CD4-positive, alpha-beta T cell treated with Interferon gamma for 1 hour (primary cell): ENCODE measurements at places on chromosomes 5 and 9.

GRCh38 chr9:133538176-133538575 lies 3.7 kb downstream of the ADAMTSL2 start:
- DNase-seq, result no peak

DNA sequence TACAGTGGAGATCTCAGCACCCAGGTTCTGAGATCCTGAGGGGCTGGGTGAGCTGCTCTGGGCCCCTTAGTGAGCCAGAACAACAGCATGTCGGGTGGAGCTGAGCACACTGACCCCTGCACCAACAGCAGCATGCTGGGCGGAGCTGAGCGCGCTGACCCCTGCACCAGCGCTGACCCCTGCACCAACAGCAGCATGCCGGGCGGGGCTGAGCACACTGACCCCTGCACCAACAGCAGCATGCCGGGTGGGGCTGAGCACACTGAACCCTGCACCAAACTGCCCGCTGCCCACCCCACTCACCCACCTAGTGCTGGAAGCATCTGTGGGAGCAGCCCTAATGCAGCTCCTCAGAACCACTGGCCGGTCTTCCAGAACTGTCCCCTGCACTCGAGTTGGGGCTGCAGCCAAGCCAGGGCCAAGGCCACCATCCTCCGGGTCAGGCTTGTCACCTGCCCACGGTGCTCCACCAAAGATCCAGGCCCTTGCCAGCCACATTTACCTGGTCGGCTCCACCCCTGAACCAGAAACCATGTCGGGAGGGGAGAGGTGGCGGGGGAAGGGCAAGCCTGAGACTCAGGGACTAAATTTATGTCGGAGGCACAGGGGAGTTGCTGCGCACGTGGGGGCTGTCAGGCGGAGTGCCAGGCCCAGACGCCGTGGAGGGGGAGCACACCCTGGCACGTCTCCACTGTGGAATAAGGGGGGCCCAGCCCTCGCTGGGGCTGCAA lies 80.3 kb downstream of the ADAMTS2 start:
- DNase-seq, result no peak

- DNase-seq, result no peak
These were observed 282.9 kb downstream of the SLF1 start for GRCh38 chr5:94901191-94901979.

DNA sequence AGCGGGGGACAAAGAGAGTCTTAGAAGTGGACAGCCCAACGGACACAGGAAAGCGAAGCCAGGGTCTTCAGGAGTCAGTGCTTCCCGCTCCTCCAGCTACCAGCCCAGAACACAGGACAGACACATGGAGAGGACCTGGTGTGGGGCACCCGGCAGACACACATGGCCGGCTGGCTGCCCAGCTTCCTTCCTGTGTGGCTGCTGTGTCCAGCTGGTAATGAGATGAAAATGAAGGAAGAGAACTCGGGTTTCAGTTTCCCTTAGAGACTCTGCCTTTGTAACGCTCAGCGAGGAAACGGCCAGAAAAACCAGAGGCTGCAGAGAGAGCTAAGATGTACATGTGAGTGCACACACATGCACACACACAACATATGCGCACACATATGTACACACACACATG lies 87.5 kb downstream of the SECISBP2 start:
- DNase-seq, result no peak

GRCh38 chr5:129963359-129963758 lies 59.1 kb downstream of the CHSY3 start:
- no peak for DNase-seq
